ENCODE measurements at places on chromosomes 1 and 21. TPM values are rescaled to one million over a fixed set of nuclear protein-coding genes. Genes with fewer than 3 reads are reported as not detected.

- no peaks in the 10 kb centered on the region for H3K27me3 ChIP-seq
- no peak for DNase-seq
- no peak overlapping the region for H3K27ac ChIP-seq
- no peak overlapping the region for H3K4me3 ChIP-seq
- no peaks in the 10 kb centered on the region for H3K4me1 ChIP-seq
Measured at GRCh38 chr1:235513495-235514366, 9.5 kb upstream of the B3GALNT2 start.

DNA sequence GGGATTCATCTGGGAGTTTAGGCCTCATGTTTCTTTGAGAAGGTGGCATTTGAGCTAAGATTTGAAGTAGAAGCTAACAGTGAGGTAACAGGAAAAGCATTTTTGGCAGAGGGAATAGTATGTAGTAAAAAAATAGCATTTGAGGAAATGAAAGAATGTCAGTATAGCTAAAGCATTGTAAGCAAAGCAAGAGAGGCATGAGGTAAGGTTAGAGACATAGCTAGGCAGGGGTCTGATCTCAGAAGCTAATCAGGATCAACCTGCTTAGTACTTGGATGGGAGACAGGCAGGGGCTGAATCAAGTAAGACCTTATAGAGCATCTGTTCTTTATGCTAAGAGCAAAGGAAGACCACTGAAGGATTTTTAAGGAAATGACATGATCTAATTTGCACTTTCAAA, 4.0 kb downstream of the POLR3C start:
- H3K27me3 ChIP-seq, result no peaks in the 10 kb centered on the region
- H3K4me1 ChIP-seq, result peaks cover 13% of the 10 kb centered on the region
- peaks cover 41% of the 10 kb centered on the region for H3K36me3 ChIP-seq
- no peak overlapping the region for H3K4me3 ChIP-seq
- DNase-seq, result no peak

The TMEM200B gene
- total RNA-seq, result 24.6 TPM

DNA sequence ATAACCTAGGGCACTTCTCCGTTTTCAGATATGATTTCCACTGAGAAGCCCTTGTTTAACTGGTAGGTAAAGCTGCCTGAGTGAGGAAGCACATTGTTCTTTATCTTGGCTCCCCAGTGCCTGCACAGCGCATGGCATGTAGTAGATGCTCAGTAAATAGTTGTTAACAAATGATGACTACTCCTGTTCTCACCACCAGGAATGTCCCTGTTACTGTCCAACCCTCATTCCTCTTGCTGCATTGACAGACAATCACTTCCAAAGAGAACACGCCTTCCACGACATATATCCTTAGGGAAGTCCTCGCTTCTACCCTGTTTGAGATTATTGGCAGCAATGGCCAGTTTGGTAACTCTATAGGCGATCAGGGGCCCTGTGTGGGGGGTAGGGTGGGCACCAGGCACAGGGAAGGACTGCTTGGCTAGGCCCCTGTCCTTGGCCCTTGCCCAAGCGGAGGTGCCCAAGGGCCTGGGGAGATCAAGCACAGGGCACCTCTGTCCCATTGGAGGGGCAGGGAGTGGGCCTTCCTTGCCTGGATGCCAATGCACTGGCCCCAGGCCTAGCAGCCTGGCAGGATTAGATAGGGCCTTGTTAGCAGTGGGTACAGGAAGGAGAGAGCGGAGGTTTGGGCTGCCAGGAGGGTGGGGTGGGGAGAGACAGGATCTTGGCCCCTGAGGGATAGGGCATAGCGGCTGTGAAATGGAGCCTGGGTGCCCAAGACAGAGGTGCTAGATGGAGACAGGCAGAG, 10.2 kb downstream of the NES start:
- H3K36me3 ChIP-seq, result no peaks in the 10 kb centered on the region
- H3K4me1 ChIP-seq, result peaks cover 73% of the 10 kb centered on the region
- peak overlapping the region; percentile 80 for H3K27ac ChIP-seq
- H3K27me3 ChIP-seq, result no peaks in the 10 kb centered on the region
- DNase-seq, result no peak

GRCh38 chr1:82507011-82507410, 706.3 kb downstream of the ADGRL2 start:
- H3K27ac ChIP-seq, result no peak overlapping the region
- H3K36me3 ChIP-seq, result no peaks in the 10 kb centered on the region
- no peaks in the 10 kb centered on the region for H3K27me3 ChIP-seq

The SNX7 gene
- total RNA-seq, result 39.1 TPM

DNA sequence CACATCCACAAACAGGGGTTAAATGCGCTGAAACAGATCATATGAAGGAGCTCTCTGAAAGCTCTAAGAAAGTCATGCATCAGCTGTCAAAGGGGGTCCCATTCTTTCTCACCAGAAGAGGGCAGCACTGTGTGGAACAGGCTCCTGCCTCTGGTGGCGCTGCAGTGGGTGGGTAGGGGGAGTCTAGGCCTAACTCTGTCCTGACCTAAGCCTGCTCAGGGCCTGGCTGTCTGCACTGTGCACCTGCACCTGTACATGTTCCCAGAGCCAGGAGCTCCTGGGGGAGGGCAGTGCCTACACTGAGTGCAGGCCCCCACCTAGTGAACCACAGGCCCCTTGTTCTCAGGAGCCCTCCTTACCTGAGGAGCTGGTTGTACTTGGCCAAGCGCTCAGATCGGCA, 16.0 kb downstream of the ENO1 start:
- peaks cover 15% of the 10 kb centered on the region for H3K4me1 ChIP-seq
- no peak overlapping the region for H3K4me3 ChIP-seq
- peaks cover 64% of the 10 kb centered on the region for H3K36me3 ChIP-seq
- peak overlapping the region; percentile 21 for H3K27ac ChIP-seq
- no peaks in the 10 kb centered on the region for H3K27me3 ChIP-seq
- DNase-seq, result no peak

The GIPC2 gene
- total RNA-seq, result 1.1 TPM

- no peak overlapping the region for H3K4me3 ChIP-seq
- no peak overlapping the region for H3K27ac ChIP-seq
- no peaks in the 10 kb centered on the region for H3K36me3 ChIP-seq
- no peaks in the 10 kb centered on the region for H3K27me3 ChIP-seq
- no peak for DNase-seq
Measured at GRCh38 chr1:66523562-66523961, 10.4 kb upstream of the SGIP1 start.

DNA sequence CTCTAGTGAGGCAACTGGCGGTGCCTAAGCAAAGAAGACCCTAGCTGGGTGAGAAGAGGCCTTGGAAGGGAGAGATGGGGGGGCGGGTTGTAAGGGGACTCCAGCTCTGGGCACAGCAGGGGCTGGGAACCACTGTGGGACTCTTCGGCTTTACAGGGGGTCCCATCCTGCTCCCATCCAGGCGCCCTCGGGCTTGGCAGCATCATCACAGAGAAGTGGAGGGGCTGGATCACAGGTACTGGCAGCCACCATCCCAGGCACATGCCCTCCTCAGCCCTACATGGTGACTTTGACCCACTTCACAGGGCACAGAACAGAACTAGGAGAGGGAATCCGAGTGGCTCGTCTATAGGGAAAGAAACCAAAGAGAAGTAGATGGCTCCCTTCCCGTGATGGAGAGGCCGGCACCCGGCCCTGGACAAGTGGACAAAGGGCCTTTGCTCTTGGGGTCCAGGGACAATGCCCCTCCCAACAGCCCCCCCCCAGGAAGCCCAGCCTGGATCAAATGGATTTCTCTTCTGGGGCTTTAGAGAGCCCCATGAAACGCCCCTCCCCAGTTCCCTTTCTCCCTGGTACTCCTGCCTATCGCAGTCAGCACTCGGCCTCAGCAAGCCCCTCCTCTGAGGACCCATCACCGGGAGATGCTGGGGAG, 54.0 kb upstream of the ECE1 start:
- DNase-seq, result peak; percentile 72
- peak overlapping the region; percentile 96 for H3K27ac ChIP-seq
- H3K27me3 ChIP-seq, result no peaks in the 10 kb centered on the region

The GALE gene
- 7.8 TPM for total RNA-seq

The DENND2D gene
- total RNA-seq, result 5.7 TPM

DNA sequence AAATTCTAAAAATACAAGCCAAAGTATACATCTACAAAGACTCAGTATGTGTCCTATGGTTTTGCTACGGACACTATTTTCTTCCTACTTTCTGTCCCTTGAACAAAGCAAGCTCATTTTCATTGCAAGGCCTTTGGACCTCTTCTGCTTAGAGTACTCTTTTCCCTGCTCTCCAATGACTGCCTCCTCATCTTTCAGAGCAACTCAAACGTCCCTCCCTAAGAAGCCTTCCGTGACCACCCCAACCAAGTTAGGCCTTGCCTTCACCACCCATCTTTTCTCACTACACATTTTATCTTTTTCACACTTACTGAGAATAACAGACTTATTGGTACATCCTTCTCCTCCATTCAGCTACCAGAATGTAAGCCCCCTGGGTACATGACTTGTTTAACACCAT, 39.9 kb downstream of the ENAH start:
- peak overlapping the region; percentile 60 for H3K27ac ChIP-seq
- H3K4me3 ChIP-seq, result no peak overlapping the region
- no peaks in the 10 kb centered on the region for H3K27me3 ChIP-seq
- no peak for DNase-seq
- peaks cover 48% of the 10 kb centered on the region for H3K4me1 ChIP-seq

DNA sequence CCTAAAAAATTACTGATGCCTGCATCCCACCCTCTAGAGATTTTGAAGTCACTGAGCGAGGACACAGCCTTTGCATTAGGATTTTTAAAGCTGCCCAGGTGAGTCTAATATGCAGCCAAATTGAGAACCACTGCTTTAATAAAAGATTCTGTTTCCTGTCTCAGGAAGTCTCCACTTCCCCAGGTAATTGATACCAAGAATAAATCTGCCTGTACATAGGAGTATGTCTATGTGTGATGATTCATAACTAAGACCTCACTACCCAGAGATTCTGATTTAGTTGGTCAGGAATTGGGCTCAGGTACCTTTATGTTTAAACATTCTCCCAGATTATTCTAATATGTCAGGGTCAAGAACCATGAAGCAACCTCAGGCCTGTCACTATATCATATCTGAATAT, 108.8 kb upstream of the ARTN start:
- no peak for DNase-seq
- H3K4me3 ChIP-seq, result no peak overlapping the region
- H3K27ac ChIP-seq, result no peak overlapping the region
- peaks cover 10% of the 10 kb centered on the region for H3K4me1 ChIP-seq
- H3K27me3 ChIP-seq, result no peaks in the 10 kb centered on the region
- H3K36me3 ChIP-seq, result no peaks in the 10 kb centered on the region

DNA sequence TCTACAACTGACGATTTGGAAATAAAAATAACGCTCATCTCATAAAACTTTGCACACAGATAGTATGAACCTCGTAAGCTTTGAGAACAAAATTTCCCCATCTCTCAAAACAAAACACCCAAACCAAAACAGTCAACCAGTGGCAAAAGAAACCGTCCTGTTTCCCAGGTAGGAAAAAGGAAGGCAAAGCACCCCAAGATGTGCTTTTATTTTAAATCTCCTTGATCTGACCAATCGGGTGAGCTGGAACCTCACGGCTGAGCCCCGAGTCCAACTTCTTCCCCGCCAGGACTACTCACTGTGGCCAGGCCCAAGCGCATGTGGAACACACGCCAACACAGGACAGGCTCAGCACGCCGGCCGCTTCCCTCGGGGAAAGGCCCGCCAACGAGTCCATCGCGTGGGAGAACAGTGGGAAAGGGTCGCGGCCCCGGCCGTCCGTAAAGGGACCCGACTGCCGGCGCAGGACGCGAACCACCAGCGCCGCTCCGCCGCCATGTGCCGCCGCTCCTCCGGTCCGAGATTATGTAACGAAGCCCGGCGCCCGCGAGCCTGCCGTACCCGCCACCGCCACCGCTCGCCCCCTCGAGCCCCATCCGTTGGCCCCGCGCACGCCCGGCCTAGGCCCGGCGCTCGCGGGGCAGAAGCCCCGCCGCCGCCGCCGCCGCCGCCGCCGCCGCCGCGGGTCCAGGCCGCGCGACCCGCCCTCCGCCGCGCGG, 759 bp downstream of the AHCTF1 start:
- DNase-seq, result peak; percentile 83
- H3K4me1 ChIP-seq, result peaks cover 31% of the 10 kb centered on the region
- peak overlapping the region; percentile 99 for H3K4me3 ChIP-seq

DNA sequence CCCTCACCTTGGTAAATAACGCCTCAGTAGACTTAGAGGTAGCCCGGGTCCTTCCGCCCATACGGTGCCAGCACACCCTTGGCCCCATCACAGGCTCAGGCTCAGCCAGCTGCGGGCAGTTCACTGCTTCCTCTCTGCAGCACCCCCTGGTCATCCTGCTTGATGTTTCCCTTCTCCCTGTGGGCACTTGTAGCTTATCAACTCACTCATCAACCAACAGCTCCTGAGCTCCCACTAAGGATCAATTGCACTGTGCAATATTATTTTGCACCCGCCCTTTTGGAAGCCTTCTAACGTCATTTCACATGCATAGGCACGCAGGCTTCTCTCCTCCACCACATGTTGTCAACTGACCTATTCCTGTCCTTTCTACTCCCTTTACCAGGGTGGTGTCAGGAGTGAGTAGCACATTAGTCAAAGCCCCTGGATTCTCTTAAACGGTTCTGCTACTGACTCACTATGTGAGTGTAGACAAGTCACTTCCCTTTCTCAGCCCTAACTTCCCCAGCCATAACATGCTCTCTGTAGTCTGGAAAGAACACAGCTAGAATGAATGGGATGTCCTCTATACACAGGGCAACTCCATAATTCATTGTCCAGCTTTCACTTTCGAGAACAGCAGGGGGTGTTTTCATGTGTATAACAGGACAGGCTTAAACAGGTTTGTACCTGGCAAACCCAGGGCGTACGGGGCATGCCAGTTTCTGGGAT, 47.1 kb upstream of the IRF2BP2 start:
- H3K27me3 ChIP-seq, result no peaks in the 10 kb centered on the region
- no peak for DNase-seq
- H3K27ac ChIP-seq, result no peak overlapping the region
- no peaks in the 10 kb centered on the region for H3K36me3 ChIP-seq
- H3K4me3 ChIP-seq, result no peak overlapping the region

GRCh38 chr1:31783846-31784245, 19.7 kb upstream of the ADGRB2 start:
- no peak overlapping the region for H3K27ac ChIP-seq
- no peaks in the 10 kb centered on the region for H3K36me3 ChIP-seq
- H3K27me3 ChIP-seq, result no peaks in the 10 kb centered on the region
- no peaks in the 10 kb centered on the region for H3K4me1 ChIP-seq
- no peak overlapping the region for H3K4me3 ChIP-seq

DNA sequence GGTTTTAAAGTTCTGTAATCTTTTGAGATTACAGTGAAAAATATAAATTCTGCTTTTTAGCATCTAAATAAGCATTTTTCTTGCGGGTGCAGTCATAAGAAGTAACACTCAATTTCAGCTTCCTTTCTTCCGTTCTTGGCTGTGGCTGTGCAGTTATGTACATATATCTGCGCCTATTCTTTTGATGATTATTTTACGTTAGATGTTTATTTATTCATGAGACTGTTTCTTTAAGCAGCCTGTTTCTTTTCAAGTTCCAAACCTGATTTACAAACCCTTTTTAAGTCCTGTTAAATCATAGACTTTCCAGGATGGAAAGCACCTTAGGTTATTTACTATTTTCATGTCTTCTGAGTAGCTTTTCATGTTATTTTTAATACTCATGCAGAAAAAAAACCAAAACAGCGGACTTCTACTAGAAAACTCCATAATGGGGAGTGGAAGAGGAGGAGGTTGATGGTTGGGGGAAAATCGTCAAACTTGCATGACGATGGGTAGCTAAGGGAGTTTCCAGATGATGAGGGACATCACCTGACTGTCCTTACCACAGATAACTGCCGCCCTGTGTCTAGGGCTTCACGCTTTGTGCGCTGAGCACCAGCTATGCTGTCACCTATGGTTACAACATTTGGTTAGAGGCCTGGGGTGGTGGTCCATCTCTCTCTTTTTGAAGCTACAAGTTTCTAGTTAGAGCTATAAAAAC, 2.6 kb downstream of the PRDM2 start:
- peaks cover 33% of the 10 kb centered on the region for H3K4me1 ChIP-seq
- H3K4me3 ChIP-seq, result no peak overlapping the region
- no peaks in the 10 kb centered on the region for H3K36me3 ChIP-seq
- H3K27me3 ChIP-seq, result no peaks in the 10 kb centered on the region
- no peak overlapping the region for H3K27ac ChIP-seq

Measured in sigmoid colon (tissue), 7 donors.